Activated T-helper 1 cell treated with Interleukin-2 at 50 U/mL for 16 hours (primary cell): ENCODE measurements at places on chromosomes 7 and 10.

- no peak for DNase-seq
Measured at GRCh38 chr10:71575451-71575850, 144.1 kb downstream of the C10orf105 start.

- no peak for DNase-seq
Measured at GRCh38 chr7:111511845-111512244, 50.4 kb downstream of the IMMP2L start.

DNA sequence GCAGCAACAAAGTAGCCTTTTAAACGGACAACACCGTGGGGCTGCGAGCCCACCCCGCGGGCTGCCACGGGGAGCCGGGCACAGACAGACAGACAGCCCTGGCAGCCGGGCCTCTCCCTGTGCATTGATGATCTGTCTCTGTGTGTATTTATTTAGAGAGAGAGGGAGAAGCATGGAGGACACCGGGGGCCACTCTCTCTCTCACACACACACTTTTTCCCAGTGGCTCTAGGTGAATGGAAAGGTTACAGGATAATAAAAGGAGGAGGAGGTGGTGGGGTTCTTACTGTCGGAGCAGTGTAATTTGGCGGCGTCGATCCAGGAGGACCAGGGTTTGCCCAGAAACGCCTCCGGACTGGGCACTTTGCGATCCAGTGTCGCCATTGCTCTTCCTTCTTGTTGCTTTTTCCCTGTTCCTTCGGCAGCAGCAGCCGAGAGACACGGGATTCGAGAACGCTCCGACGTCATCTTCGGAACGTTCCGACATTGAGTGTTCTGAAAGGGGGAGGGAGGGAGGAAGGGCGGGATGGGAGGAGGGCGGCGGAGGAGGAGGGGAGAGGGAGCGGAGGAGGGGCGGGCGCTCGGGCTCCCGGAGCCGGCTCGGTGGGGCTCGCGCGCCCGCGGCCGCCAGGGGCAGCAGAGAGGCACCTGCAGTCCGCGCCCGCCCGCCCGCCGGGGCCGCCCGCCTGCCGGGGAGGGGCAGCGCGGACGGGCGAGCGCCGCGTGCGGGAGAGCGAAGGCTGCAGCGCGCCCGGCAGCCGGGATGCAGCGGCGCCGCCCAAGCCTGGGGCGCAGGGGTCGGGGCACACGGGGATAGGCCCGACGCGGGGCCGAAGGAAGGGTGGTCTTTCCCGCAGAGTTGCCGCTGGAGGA is at the start of gene ATXN7L1:
Gene ATXN7L1 (minus strand): TSS at position 509 of the 873 bp plus-strand sequence. CDS start 41 bp downstream, at position 468.
- peak; percentile 86 for DNase-seq

DNA sequence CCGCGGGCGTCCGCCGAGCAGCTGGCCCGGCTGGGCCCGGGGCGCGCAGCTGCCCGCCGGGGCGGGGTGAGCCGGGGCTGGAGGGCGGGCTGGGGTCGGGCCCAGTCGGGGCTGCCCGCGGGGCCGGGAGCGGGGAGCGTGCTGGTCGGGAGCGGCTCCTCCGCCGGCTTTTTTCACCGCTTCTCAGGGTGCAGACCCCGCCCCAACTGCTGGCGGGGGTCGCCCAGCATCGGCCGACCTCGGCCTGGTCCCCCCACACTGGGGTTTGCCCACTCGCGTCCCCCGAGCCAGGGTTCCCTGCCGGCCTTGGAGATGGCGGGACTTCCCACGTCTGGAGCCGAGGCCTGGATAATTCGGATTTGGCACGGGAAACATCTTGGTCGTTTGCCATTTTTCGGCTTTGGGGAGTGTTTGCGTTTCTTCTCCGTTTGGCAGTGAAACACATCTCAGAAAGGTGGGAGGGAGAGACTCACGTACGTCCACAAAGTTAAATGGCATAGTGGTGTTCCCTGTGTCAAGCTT is 432 bp downstream of the TMEM248 start:
- peak; percentile 2 for DNase-seq

- DNase-seq = no peak
Measured at GRCh38 chr7:98234429-98235147, 17.4 kb downstream of the TECPR1 start.

DNA sequence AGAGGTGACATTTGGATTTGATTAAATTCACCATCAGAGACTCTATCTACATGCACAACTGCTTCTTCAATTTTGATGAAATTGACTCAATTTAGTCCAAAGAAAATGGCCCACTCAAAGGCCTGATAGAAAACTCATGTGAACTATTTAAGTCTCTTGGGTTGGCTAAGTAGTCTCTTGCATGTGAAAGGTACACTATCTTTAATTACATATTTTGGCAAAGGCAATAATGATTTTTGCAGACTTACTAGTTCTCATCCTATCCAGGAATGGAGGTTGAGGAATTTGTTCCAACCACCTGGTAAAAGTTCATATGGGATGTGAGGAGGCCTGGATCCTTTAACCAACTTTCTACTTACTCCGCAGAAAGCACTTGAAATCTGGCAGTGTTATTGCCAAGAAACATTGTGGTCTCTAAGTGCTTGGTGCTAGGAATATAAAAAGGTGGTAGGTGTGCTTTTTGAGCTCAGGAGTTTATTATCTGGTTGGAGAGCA is 618.6 kb upstream of the MKI67 start:
- no peak for DNase-seq

GRCh38 chr7:115435178-115435577 is 513.3 kb downstream of the MDFIC start:
- no peak for DNase-seq

DNA sequence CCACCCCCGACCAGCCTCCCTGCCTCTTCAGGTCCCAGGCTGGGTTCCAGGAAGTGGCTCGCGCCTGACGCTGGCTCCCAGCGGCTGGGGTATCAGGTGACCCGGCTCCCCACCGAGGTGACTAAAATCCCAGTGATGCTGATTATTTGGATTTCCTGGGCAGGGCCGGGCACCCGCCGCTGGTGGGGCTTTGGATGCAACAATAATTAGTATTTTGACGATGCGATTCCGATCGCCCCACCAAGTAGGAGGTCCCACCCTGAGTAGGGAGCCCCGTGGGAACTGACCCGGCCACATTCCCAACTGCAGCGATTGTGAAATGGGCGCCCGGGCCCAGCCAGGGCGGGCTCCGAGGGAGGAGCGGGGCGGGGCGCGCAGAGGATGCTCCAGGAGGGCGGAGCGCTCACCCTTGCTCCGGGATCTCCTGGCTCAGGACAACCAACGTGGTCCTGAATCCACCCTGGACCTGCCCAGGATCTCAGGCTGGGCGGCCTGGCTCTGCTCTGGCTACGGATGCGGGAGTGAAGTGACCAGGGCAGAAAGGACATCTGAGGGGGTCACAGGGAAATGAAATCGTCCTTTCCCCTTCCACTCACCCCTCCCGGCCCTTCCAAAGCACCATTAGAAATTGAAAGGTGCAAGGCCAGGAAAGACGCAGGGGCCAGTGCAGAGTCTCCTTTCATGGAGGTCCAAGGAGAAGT is 32.6 kb downstream of the DUSP5 start:
- no peak for DNase-seq

DNA sequence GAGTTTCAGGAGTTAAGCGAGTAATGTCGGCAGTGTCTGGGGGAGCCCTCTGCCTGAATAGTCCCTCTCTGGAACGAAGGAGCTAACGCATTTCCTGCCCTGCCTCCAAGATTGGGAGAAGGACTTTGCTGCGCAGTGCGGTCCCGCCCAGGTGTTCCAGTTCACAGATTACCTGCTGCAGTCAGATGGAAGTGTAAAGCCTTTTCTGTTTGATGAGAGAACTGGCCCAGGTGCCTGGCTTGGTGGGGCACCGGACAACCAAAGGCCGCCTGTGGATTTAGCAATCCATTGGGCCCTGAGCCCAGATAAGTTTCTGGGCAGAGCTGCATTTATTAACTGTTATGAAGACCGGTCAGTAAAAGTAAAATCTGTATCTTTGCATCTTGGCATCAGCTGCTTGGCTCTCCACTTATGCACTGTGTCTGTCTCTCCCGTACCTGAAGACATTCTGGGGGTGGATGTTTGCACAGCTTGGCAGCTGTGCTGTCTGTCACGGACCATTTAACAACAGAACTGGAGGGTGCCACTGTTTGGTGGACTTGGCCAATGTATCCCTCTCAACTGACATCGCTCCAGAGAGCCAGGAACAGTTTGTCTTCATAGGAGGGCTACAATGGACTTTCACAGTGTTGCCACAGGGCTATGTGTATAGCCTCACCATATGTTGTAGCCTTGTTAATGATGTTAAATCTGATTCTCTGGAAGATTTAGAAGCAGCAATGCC is 654.7 kb upstream of the ZWINT start:
- DNase-seq = no peak

GRCh38 chr10:11530806-11531205 is 80.6 kb downstream of the USP6NL start:
- DNase-seq = no peak

- no peak for DNase-seq
Measured at GRCh38 chr10:49107111-49107886, 8.0 kb downstream of the VSTM4 start.

DNA sequence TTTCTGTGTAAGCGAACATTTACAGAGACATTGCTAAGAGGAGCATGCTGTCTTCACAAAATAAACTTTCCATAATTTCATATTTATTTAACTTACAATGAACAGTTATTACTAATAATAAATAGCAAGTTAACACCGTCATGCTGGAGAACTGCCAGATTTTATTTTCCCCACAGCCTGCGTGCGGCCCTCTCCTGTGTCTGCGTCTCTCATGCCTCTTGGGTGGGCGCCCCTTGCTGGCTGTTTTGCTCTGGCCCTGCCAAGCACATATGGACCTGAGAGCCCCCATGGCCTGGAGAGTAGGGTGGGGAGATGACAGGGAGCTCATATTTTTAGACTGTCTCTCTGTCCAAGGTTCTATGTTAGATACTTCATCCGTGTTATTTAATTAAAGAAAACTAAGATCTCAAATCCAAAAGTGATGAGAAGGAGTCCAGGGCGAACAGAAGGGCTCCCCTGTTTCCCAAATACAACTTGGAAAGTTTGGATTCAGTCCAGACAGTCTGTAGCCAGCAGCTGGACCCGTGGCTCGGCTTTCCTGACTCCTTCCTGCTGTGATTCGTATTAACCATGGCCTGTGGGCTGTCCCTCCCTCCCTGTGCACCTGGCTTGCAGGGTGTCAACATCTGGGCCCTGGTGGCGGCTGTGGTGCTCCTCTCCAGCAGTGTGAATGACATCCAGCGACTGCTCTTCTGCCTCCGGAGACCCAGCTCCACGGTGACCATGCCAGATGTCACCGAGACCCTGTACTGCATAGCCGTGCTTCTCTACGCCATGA is 20.5 kb downstream of the FBH1 start:
- DNase-seq = no peak

DNA sequence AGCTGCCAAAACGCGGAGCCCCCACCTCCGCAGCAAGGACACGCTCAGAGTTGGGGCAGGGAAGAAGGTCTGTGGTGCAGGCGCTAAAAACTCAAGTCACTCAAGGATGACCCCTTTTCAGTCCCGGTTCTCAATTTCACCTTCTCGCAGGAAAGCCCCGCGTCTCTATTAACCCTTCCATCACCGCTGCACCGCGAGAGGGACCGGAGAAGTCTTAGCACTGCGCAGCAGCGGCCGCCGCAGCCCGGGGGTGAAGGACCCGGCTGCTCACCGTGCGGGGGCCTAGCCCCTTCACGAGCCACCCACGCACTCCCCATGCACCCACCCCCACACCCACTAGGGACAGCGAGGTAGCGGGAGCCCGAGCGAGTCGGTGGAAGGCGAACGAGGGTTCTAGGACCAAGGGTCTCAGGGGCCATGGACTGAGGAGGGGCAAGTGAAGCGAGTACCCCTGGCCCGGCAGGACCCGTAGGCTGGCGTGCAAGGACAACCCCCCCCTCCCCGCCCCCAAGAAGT is 162.9 kb downstream of the SH3PXD2A start:
- DNase-seq = no peak

- DNase-seq = no peak
Measured at GRCh38 chr7:124251636-124252035, 218.8 kb upstream of the TMEM229A start.

GRCh38 chr7:30930621-30931020 is 19.0 kb downstream of the AQP1 start:
- DNase-seq = no peak

- DNase-seq = peak; percentile 24
Measured at GRCh38 chr10:21724687-21725367, 190.8 kb downstream of the MLLT10 start.

GRCh38 chr7:47501406-47501805 is 80.5 kb downstream of the TNS3 start:
- no peak for DNase-seq

DNA sequence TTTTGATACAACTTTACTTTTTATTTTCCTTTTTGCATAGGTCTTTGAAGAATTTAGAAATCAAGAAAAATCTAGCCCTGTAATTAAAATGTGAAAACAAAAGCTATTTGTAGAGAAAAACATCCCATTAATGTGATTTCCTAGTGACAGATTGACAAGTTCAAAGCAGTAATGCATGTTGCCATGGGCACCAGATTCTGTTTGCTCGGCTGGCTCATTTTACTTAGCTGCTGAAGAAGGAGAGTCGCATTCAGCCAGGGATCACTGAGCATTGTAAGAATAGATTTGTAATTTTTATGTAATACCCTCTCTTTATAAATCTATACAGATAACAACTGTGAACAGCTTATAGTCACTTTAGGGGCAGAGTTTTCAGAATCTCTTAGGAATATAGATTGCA is 28.5 kb downstream of the DNAJB9 start:
- DNase-seq = no peak

GRCh38 chr10:118458957-118459641 is 117.0 kb upstream of the FAM204A start:
- no peak for DNase-seq

- no peak for DNase-seq
Measured at GRCh38 chr7:116986611-116987565, 33.6 kb downstream of the ST7 start.

GRCh38 chr7:28107960-28108359 is 72.6 kb downstream of the JAZF1 start:
- DNase-seq = no peak

- no peak for DNase-seq
Measured at GRCh38 chr7:151025924-151026671, 1.8 kb upstream of the ATG9B start.

- no peak for DNase-seq
Measured at GRCh38 chr7:82778021-82778420, 334.4 kb upstream of the CACNA2D1 start.

DNA sequence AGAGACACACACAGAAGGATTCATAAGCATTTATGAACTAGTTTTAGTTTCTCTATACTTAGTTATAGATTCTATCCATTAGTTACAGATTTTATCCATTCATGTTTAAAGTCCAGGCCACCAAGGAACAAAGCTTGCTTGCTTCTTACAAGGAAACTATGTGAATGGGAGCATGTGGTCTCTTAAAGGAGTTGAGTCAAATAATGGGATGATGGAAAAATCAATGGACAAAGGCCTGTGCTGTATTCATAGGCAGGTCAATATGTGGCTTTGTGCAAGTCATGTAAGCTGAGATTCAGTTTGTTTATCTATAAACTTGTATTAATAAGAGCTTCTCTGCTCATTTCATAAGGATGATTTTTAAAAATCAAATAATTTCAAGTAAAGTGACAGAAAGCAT is 172.8 kb upstream of the CDK1 start:
- DNase-seq = no peak
